ENCODE measurements at places on chromosomes 12 and 14.

DNA sequence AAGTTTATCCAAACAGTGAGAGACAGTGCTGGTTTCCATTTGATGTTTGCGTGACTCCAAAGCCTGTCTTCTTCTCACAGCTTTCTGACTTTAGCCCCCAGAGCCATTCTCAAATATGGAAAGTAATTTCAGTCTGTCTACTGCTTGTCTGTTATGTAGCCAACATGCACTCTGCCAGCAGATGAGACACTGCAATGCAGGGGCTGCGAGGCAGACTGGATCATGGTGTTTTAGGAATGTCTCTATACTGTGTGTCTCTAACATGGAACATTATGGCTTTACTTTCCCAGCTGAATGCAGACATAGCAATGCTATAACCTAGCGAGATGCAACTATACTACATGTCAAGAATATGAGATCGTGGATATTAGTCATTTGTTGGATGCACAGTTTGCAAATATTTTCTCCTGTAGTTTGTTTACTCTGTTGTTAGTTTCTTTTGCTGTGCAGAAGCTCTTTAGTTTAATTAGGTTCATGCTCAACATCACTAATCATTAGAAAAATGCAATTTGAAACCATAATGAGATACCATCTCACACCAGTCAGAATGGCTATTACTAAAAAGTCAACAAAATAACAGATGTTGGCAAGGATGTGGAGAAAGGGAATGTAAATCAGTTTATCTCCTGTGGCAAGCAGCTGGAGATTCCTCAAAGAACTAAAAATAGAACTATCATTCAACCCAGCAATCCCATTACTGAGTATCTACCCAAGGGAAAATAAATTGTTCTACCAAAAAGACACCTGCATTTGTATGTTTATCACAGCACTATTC, 235.8 kb upstream of the TMTC1 start:
- no peak for DNase-seq

DNA sequence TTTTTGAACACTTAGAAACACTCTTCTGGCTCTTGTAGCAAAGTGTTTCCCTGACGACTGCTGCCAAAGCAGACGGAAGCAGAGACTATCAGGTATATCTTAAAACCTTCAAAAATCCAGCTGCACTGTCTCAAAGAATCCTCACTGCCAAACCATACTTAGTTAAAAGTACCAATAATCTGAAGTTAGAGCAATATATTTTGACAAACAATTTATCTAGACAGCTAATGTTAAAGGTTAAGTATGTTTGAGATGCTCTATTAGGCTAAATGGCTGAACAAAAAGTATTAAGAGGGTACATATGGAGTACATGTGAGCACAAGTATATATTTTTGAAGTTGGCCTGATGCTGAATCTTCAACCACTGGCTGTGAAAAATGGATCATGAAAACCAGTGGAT, 331.9 kb upstream of the DIO2 start:
- DNase-seq: no peak

- DNase-seq: no peak
These were observed 49.0 kb downstream of the LIMA1 start for GRCh38 chr12:50234347-50234746.

GRCh38 chr14:102898776-102899515, 23.5 kb upstream of the AMN start:
- DNase-seq: no peak

- no peak for DNase-seq
These were observed 15.8 kb upstream of the PPM1A start for GRCh38 chr14:60233251-60233650.

- peak; percentile 30 for DNase-seq
These were observed at the start of gene PITPNM2 for GRCh38 chr12:123150744-123151456. PITPNM2 (minus strand) TSS chr12:123151090; CDS start chr12:123034590, 116,500 bp downstream.

- peak; percentile 12 for DNase-seq
These were observed 34.4 kb downstream of the WBP11 start for GRCh38 chr12:14768823-14769405.

DNA sequence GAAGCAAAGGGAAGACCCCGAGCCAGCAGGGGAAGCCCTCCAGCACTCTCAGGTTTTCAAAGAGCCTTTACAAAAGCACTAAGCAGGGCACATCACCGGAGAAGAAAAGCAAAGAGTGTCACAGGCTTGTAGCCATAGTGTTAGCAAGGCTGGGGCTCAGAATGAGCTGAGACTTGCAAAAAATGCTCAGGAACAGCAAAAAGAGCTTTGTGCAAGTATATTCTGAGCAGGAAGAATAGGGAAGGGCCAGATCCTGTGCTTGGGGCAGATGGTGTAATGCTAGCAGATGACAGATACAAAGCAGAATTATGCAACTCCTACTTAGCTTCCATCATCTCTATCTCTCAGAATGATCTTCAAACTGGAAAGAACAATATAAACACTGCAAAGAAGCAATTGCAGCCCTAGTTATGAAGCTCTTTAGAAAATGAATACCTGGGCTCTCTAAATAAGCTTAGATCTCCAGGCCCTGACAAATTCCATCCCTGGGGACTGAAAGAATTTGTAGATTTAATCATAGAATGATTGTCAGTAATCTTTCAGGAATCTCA, 23.7 kb upstream of the PARP11 start:
- no peak for DNase-seq

- no peak for DNase-seq
These were observed 43.5 kb downstream of the MIPOL1 start for GRCh38 chr14:37241198-37241597.

DNA sequence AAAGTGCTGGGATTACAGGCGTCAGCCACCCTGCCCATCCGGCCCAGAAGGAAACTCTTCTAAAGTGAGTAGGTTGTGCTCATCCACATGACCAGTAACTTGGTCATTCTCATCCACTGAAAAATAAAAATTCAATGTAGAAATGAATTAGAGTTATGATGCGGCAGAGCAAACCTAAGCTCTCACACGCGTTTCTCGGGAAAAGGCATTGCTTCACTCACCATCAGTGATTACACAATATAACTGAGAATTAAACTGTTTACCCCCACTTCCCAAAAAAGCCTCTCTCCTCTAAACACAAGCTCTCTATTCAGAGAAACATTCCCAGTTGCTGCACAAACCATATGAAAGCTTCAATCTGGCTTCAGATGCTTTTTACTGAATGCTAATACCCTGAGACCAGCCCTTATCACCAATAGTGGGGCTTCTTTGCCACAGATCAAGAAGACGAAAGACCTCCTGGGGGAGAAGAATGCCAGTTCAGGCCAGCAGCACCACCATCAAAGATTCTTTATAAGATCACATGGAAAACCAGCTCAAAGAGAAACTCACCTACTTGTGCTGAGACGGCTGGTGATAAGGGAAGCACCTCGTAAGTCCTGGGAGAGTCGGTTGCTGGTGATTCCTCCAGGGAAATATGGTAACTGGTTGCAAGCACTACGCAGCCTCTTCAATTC, 121.5 kb upstream of the SFSWAP start:
- DNase-seq: no peak

DNA sequence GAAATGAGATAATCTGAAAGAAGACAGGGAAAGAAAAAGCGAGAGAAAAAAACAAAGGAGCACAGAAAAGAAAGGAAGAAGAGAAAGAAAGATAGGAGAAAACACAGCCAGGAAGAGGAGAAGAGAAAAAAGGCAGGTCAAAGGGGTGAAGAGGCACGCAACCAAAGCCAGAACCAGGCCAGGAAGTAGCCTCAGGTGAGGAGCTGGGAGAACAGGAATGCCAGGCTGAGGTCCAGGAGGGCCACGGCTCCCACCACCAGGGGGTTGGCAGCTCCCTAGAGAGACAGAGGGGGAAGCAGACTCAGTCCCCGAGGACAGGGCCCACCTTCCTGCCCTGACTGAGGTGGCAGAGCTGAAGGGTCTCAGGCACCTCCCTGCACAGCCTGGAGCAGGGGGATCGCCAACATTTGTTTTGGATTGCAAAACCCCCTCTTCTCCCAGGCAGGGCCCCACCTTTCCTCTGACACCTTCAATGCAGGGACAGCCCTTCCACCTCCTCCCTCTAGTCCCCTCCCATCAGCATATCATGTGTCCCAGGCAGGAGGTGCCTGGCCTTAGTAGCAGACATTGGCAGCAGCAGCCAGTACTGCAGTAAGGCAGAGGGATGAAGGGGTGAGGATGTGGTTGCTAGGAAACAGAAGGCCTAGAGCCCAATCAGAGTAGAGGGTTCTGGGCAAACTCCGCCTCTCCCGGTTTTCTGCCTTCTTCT, 2.0 kb upstream of the AP1G2 start:
- DNase-seq: no peak

DNA sequence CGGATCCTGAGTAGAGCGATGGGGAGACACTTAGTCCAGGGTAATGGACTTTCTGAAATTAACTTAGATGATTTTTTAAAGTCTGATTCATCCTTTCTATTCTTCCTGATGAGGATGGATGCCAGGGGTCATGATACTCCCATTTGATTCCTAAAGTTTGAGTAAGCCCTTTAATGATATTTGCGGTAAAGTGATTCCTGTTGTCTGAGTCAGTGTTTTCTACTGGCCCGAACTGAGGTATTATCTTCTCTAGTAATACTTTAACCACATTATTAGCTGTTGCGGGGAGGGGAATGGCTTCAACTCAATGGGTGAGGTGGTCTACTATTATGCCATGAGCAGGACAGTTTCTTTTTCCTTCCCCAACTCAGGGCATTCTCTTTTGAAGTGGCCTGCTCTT, 111.6 kb downstream of the RIN3 start:
- no peak for DNase-seq

- DNase-seq: no peak
These were observed 56.4 kb downstream of the RASSF9 start for GRCh38 chr12:85779768-85780167.

GRCh38 chr12:47400266-47400665, 305.6 kb downstream of the RPAP3 start:
- DNase-seq: no peak

GRCh38 chr12:20370014-20370386, 1.7 kb downstream of the PDE3A start:
- DNase-seq: no peak

GRCh38 chr12:64332938-64333337, 57.6 kb downstream of the C12orf56 start:
- DNase-seq: no peak

GRCh38 chr12:57066245-57066644, 12.3 kb downstream of the NEMP1 start:
- no peak for DNase-seq

DNA sequence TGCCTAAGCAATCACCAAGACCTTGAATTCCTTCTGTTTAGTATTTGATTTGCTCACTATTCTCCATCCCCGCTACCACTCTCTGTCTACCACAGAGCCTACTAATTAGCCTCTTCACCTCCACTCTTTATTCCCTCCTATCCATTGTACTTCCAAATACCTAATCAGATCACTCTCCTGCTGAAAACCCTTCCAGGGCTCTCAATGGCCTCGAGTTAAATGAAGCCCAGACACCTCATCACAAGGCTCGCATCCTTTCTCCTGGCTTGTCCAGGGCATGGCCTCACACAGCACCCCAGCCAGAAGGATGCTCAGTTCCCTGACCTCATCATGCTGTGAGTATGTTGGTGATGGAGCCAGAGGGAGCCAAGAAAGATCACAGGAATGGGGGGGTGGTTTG, 71.4 kb upstream of the PRMT8 start:
- DNase-seq: no peak

- no peak for DNase-seq
These were observed 10.5 kb downstream of the GABARAPL1 start for GRCh38 chr12:10223208-10223607.

GRCh38 chr14:79436335-79436734, 775.0 kb downstream of the DIO2 start:
- no peak for DNase-seq

GRCh38 chr12:115251727-115252126, 567.8 kb upstream of the TBX3 start:
- no peak for DNase-seq

GRCh38 chr12:85523197-85523596, 243.2 kb downstream of the ALX1 start:
- no peak for DNase-seq

GRCh38 chr14:59755409-59756135, 115.0 kb downstream of the RTN1 start:
- DNase-seq: no peak

DNA sequence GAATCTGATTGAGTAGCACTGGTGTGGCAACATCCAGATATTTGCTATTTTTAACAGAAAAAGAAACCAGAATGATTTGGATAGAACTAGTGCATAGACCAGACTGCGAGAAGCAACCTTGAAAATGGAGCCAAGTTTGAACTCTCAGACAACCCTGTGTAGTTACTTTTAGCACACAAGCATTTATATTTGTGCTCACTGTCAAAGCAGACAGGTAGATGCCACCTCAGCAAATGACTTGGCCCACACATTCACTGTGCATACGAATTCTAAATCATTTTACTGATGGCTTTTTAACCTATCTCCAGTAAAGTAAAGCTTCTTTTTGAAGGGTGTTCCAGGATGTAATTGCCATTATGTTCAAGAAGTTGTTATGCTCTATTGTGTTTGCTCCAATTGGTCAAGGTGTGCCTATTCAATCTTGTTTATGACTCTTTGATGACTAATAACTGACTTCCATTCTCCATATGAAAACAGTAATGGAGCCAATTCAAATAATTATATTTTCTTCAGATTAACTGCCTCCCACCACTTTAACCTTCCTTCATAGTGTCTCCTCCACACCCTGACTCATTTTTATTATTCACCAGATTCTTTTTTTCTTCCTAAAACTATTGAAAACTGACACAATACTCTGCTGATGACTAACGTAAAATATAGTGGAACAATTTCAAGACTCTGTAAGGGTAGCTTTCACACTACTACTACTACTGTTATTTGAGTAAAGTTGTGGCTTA, 138.5 kb downstream of the CCER1 start:
- no peak for DNase-seq

DNA sequence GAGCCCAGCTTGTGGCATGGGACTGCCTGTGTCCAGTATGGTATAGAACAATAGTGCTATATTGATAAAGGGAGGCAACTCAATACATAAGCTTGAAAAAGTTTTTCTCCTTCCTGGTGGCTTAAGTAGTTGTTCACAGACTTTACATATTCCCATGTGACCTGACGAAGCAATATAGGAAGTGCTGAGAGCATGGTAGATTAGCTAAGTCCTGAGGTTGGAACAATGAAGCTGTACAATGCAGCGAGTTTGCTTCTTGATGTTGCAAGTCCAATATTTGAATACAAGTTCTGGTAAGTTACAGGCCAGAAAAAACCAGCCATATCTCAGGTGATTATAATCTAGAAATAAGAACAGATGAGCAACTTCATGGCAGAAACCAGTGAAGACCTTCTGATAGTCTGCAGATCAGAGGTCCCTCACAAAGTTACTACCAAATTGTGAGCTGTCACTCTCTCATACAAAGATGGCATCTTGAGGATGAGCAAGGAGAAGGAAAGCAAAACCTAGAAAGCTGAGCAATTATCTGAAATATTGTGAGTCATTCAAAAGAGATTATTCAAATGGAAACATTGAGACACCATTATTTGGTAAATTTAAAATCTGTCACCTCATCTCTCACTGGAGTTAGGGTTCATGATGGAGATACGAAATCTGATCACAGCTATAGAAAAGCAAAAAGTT, 72.9 kb upstream of the BTG1 start:
- DNase-seq: no peak

DNA sequence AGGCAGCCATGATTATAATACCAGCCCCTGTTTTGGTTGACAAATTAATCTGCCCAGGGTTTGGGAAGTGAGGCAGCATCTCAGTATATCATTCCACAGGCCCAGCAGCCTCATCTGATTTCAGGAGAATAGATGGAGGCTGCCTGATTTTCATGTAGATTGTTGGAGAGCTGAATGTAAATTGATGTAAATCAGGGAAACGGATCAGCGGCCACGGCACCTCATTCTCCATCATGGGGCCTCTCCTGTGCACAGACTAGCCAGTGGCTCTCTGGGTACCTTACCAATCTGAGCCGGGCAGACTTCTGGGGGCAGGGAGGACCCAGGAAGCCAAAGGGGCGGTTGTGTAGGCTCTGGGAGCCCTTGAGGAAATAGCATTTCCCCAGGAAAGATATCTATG, 63.7 kb upstream of the GSC start:
- DNase-seq: no peak

Data from stimulated activated CD4-positive, alpha-beta T cell treated with anti-CD3 and anti-CD28 coated beads, Interleukin-4, amount 100 ng/mL, for 48 hours (primary cell).